ENCODE measurements at places on chromosomes 1 and 21. TPM values are rescaled to one million over a fixed set of nuclear protein-coding genes. Genes with fewer than 3 reads are reported as not detected.

DNA sequence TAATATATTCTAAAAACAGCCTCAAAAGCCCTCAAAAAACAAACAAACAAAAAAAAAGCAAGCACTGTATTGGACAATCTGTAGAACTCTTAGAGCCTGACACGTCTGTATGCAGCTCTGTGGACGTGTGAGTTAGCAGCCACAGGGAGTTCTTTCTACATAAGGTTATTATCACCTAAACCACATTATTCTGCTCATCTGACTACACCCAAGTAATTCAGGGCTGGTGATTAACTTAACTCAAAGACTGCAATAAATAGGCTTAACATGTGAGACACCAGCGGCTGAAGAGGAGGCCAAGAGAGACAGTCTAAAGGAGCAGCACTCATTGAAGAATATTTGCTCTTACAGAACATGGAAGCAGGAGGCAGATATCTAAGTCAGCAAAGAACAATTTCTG is 316.0 kb downstream of the VAV3 start:
- DNase-seq: no peak

DNA sequence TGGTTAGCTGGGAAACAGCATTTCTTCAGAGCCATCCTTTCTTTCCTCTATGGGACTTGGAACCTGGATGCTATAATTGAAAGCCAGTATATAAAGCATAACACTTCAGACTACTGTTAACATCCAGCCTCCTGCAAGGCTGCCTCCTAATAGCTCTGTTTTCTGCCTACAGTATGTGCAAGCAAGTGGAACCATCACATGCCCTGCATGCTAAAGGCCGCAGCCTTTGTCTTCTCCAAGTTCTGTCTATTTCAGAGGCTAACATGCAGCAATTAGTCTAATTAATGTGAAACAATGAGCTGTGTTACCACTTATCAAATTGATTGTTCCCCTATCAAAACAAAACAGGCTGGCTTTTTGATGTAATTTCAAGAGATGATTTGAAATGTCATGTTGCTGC is 82.7 kb upstream of the ESRRG start:
- no peak for DNase-seq

DNA sequence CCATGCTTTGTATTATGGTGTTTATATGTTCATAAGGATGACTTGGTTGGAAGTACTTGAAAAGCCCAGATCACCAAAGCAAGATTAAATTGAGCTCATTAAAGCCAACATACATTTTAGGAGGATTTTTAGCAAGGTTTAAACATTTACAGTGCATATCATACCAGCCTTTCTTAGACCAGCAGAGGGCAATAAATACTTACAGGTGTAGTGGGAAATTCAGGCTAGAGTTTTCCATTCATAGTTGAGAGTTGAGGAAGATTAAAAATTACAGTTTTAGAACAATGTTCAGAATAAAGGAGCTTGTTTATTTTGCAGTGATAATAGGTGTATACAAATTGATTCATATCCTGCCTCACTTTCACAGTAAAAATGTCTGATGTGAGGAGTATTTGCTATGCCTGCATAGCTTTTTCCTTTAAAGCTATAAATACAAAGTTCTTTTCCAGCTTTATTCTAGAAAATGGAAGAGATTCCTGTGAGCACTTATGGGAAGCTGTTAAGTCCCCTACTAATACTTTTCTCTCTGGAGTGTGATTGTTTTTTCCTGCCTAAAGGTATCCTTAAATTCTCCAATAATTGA is 35.3 kb downstream of the DTL start:
- no peak for DNase-seq

DNA sequence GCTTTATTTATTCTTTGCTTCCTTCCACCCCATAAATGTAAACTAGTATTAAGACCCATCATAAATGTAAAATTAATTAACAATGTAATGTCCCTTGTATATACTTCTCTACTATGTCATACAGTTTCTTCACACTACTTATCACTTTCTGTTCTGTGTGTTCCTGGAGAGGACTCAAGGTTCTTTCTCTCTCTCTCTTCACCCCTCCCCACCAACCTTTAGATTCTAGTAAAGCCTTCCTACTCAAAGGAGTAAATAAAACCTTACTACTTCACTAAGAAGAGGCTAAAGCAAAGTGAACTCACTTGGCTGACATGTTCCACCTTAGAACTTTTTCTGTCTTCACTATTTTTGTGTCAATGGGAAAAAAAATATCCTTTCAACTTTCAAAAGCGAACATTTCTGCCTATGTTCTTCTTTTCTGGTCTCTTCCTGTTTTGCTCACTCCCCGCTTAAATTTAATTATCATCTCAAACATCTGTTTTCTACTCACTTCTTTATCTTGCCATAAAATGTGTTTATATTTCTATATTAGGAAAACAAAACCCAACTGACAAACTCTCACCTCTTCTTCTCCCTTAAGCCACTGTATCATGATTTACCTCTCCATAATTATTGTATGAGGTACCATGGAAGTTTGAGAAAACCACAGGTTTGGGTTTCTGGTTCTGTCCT is 260.3 kb downstream of the DPYD start:
- DNase-seq: no peak

- DNase-seq: no peak
These were observed 5.8 kb upstream of the DDX59 start for GRCh38 chr1:200675588-200675852.

- DNase-seq: no peak
These were observed 696.1 kb downstream of the MATN1 start for GRCh38 chr1:30027247-30027646.

DNA sequence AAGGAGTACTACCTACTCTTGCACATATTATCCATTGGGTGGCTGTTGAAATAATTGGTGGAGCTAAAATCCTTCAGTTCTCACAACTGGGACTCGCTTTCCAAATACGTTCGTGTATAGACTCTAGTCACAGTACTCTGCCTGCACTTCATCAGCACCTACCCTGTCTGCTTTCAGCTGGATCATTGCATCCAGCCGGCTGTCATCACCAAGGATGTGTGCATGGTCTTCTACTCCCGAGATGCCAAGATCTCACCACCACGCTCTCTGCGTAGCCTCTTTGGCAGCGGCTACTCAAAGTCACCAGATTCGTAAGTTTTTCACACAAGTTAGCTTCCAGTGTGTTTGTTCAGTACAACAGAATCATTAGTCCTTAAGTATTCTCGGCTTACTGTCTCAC is 37.3 kb upstream of the PGD start:
- DNase-seq: no peak

- DNase-seq: no peak
These were observed 63.6 kb downstream of the KAZN start for GRCh38 chr1:14662116-14662515.

DNA sequence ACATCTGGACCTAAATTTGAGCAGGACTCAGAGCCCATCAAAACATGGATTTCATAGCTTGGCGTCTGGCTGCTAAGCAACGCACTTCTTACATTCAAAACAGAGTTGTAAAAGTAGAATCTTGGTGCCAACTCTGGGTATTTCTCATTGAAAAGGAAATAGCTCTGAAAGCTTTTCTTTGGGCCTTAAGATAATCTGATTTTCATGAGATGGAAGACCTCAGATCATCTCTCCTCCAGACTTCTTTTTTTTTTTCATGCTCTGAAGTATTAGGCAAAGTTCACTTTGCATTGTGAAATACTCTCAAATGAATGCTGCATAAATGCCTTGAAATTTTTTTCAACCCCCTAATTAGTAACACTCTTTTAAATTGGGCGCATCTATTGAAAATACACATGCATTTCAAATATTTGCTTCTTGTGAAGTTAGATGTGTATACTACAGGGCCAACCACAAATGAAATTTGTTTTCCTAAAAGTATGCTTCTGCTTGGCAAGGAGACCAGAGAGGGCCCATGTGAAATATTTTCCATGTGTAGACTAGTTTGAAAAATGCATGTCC is 4.2 kb downstream of the ADAMTS5 start:
- no peak for DNase-seq

GRCh38 chr1:183776731-183777130 is 28.2 kb upstream of the RGL1 start:
- no peak for DNase-seq

DNA sequence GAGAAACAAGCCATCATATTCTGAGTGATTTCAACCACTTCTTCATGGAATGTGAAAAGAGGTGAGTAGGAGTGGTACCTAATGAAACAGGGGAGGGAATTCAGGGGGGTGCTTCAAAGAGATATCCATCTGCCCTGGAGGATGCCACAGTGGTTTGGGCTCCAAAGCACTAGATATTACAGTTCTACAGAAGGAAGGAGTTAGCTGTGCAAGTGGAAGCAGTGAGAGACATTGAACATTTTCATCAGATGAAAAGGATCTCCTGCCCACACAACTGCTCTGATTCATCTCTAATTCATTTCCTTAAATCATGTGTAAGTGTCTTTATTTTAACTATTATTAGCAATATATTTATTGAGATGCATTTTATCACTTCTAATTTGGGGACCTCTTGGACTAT is 2.8 kb upstream of the RGS5 start:
- no peak for DNase-seq

GRCh38 chr1:61149010-61149860 is 66.9 kb downstream of the NFIA start:
- no peak for DNase-seq

- DNase-seq: no peak
These were observed 4.6 kb upstream of the CD1A start for GRCh38 chr1:158249646-158250045.

GRCh38 chr1:243343970-243344937 is 88.4 kb downstream of the SDCCAG8 start:
- DNase-seq: no peak

GRCh38 chr21:16388911-16389560 is 659.3 kb downstream of the USP25 start:
- no peak for DNase-seq

GRCh38 chr1:196538473-196538872 is 69.8 kb downstream of the KCNT2 start:
- DNase-seq: no peak

DNA sequence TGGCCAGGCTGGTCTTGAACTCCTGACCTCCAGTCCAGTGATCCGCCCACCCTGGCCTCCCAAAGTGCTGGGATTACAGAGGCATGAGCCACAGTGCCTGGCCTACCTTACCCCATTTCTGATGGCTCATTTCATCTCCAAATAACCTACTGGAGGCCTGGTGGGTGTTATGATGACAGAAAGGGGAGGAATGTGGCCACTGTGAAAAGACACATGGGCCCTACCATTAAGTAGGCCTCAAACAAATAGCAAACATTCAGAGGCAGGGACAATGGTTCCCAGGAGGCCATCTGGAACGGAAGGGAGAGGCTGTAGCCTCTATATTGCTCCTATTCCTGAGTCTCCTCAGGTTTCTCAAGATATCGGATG is 932 bp upstream of the FCRLA start:
- DNase-seq: no peak

- DNase-seq: no peak
These were observed 103.7 kb downstream of the HS2ST1 start for GRCh38 chr1:87017998-87018672.

DNA sequence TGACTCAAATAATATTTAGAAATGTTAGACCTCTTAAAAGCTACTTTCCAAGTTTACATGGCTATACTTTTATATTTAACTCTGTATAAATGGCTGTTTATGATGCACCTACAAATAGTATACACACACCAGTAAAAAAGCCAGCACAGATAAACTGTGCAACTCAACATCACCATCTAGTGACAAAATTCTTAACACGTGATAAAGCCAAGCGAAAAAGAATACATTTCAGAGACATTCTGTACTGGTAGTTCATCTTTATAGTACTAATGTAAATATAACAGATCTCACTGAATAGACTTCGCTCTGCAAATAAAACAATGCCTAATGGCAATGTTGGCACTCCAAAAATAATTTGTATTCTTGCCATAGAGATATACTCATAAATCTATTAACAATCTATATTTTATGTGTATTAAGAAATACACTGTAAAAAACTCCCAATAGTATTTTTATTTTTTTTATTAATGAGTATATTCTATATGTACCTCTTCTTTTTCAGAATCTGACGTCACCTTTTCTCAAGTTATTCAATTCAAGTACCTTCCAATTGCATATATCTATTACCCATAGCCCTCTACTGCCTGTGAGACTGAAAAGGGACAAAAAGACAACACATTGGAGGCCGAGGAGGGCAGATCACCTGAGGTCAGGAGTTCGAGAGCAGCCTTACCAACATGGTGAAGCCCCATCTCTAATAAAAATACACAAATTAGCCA is 100.2 kb downstream of the DPYD start:
- no peak for DNase-seq

GRCh38 chr1:170623171-170623570 is 40.8 kb upstream of the PRRX1 start:
- DNase-seq: no peak

The OR14A2 gene
- not detected for total RNA-seq

The LIPI gene
- 2.1 TPM for total RNA-seq

The SPATA17 gene
- total RNA-seq: 0.44 TPM

The SPRR3 gene
- not detected for total RNA-seq

The AGMAT gene
- total RNA-seq: not detected

The SPATA21 gene
- total RNA-seq: not detected
